ENCODE measurements at places on chromosomes 12 and 14.

DNA sequence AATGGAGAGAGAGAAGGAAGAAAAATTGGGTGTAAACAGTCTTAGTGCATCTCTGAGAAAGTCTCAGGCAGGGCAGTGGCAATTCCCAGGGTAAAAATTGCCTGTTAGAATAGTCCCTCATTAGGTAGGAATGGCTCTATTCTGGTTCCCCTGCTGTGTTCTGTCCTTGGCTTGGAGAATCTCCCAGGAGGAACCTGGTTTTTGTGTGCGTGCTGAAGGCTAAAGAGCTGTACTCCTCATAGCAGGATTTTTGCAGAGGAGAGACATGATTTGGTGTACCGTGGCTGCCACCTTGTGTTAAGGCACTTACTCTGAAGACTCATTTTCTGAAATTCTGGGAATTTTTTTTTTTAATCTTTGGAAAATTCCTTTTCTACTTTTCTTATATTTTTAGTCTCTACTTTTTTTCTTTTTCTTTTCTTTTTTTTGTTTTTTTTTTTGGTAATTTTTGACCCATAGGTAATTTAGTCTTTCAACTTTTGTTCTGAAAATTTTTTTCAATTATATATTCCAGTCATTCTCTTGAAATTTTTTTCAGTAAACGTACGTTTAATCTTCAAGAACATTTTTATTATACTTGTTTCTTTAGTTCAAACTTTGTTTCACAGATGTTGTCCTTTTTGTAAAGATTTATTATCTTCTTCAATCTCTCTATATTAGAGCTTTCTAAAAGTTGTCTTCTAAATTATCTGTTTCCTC, 63.8 kb downstream of the FBXO33 start:
- no peak for DNase-seq

- no peak for DNase-seq
Measured at GRCh38 chr14:94361682-94362081, 26.7 kb downstream of the SERPINA1 start.

- no peak for DNase-seq
Measured at GRCh38 chr14:87097015-87097414, 896.0 kb downstream of the GALC start.

GRCh38 chr12:19970821-19971220, 397.5 kb upstream of the PDE3A start:
- DNase-seq = no peak

DNA sequence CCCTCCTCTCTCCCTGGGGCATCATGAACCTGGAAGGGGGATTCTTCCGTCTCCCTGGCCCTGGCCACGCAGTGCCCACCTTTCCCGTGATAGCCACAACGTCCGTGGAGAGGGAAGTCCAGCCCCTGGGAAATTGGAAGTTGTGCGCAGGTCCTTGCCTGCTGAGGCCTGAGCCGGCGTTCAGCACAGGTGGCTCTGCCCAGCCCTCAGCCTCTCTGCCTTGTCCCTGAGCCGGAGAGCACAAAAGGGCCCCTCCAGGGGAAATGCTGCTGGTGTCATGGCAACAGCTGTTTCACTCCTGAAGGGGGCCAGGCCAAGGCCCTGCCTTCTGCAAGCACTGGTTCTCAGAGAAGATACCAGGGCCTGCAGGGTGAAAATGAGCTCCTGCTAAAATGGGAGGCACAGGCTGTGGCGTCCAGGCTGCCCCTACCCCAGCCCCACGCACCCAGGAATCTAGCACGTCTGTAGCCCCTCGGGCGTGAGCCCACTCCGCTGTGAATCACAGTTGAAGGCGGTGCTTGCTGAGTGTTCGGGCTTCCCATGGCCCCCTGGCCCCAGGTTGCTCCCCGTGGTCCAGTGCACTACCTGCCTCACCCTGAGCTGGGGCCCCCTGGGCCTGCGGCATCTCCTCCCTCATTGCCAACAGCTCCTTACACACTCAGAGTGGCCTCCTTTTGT, 149.4 kb downstream of the ADGRD1 start:
- no peak for DNase-seq

- no peak for DNase-seq
Measured at GRCh38 chr14:55749201-55749812, 169.3 kb downstream of the KTN1 start.

DNA sequence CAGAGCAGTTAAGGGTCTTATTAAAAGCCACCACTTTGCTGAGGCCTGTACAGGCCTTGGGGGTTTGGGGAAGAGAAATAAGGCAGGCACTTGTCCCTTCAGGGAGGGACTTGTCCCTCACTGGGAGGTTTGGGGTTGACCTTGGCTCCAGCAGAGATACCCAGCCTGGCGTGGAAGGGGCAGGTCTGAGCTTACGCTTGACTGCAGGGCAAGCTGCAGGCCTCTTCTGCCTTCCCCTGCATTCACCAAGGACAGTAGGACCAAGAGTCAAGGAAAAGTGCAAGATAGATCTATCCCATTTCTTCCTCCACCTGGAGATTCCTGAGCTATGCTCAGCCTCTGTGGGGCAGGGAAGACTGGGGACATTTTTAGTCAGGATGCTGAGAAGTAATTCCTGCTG, 154.3 kb downstream of the SMOC1 start:
- no peak for DNase-seq

- DNase-seq = no peak
Measured at GRCh38 chr12:1203735-1204019, 212.7 kb downstream of the ERC1 start.

GRCh38 chr14:91227183-91227628, 17.3 kb downstream of the GPR68 start:
- DNase-seq = no peak

DNA sequence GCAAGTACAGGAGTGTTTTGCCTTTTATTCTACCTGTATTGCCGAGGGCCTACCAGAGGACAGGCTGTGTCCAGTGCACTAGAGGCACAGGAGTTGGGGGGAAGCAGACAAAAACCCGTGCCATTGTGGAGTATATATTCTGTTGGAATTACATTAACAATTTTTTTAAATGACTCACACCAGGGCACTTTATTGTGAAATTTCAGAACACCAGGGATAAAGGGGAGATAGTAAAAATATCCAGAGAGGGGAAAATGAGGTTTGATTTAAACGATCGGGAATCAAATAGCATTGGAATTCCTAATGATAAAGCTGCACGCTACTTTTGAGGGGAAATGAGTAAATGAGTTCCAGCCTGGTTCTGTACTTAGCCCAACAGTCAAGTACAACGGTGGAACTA, 123.2 kb downstream of the PELI2 start:
- DNase-seq = no peak

DNA sequence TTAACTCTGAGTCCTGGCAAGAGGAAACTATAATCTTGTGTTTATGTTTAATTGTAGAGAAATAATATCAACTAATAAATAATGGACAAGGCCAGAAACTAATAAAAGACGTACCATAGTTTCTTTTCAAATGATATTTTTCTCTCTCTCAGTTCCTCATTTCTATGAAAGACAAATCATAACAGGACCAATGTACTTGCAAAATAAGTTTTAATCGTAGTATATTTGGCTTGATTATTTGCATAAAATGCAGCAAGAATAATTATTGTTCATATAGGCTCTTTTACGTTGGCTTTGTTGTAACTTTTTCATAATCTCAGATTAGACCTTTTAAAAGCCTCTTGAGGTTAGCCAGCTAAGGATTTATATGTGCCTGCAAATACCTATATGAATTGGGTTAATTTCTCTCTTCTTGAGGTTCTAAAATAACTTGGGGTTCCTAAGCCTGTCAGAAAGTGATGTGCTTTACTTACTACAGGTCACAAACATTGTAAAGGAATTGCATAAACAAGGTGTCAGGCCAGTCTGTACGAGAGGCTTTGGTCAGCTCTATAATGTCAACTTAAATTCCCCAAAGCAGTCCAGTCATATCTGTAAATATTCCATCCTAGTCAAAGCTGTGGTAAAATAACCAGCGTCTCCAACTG, 152.8 kb upstream of the PTPRQ start:
- peak; percentile 35 for DNase-seq

- no peak for DNase-seq
Measured at GRCh38 chr14:73610687-73611086, 1.6 kb upstream of the ACOT6 start.

DNA sequence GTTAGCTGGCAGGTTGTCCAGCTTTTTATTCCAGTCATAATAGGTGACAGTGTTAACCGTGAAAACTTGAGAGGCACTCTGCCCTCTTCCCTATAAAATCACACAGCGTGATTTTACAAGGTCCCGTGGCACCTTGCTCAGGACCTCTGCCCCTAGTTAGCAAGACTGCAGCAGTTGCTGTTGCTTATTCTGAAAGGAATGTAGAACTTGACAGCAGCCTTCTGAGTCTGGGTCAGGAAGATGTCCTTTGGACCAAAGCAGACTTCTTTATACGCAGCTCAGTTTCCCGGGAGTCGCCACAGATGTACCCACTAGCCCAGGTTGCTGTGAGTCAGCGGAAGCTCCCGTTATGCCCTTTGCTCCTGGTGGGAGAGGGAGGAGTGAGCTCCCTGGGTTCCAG, 13.2 kb downstream of the PRKAB1 start:
- no peak for DNase-seq

DNA sequence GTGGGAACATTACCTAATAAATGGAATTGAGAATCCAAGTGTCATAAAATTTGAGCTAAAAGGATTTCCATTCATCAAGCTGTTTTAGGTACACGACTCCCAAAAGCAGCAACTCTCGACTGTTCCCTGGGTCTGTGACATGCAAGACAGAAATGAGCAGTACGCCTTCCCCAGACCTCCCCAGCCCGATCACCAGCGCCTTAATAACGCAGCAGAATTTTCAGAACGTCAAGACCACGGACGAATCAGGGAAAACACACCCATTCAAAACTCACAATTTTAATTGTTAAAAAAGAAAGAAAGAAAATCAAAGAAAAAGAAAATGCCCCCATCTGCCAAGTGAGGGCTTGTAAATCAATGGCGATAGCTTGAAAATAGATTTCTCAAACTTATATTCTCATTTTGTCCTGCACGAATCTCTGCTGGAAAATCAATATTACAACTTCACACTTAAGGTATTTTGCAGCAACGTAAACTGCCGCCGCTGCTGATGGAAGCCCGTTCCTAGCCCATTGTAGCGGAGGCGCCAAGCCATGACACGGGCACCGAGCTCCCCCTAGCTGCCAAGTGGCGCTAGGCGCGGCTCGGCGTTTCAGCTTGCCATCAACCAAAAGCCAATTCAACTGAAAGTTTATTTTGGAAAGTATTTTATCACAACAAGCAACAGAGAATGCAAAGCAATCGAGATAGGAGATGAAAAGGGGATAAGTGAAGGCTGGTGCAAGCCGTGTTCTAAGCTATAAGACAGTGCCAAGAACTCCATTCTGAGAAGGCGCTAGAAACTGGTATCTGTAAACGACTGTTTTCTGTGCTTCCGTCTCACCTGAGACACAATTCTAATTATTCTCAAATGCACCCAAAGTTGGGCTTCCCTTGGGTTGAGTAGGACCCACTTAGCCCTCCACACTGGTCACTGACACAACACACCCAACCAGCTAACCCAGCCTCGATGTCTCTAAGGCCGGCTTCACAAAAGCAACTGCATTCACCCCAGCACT, 5.5 kb downstream of the BCL11B start:
- peak; percentile 69 for DNase-seq

- DNase-seq = no peak
Measured at GRCh38 chr12:121860257-121860656, 1.6 kb upstream of the HPD start.

- no peak for DNase-seq
Measured at GRCh38 chr12:106918746-106919145, 37.0 kb upstream of the TMEM263 start.

GRCh38 chr12:69000540-69001243, 67.7 kb upstream of the CPM start:
- no peak for DNase-seq

- no peak for DNase-seq
Measured at GRCh38 chr12:3048540-3048939, 28.6 kb upstream of the TSPAN9 start.

DNA sequence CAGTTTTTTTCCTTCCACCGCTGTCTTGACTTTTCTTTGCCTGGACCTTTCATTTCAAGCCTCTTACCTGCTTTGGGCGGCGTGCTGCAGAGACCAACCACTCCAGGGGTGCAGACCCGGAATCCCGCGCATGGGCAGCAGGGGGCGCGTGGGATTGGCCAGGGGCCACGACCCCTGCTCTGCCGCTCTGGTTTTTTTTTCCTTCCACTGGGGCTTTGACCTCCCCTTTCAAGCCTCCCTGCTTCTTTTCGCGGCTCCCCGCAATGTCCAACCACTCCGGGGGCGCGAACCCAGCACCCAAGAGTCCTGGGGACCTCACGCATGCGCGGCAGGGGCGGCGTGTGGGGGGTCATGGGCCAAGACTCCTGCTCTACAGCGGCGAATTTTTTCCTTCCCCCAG, 325.1 kb downstream of the ALG10 start:
- DNase-seq = no peak

DNA sequence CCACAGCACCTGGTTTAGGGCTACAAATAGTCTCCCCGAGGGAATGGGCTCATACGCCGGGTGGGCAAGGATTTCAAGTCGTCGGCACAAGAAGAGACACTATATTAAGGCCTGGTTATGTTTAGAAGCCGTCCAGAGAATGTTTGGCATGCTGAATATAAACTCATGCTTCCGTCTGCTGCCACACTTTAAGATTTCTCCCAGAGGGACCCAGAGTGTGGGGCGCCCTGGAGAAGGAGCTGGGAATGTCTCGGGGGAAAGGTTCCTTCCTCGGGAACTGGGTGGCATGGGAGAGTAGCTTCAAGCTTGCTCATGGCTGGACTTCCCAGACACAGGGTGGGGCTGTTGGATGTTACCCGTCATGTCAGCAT, 295.7 kb downstream of the CACNA1C start:
- DNase-seq = no peak

DNA sequence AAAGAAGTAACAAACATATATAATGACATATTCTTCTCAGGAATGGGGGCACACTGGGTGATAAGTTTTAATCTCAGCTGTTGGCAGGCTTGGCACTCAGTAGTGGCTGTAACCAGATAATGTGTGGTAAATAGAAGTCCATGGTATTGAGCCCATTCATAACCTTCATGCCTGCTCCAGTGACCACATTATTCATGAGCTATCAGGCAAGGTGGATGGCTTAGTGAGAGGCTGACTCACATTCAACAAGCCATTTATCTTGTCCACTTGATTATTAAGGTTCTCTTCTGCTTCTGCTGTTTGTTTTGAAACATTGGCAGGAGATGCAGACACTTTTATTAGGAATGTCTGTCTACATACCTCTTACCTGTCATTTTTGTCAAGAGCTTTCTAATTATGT, 950.4 kb upstream of the LRFN5 start:
- DNase-seq = no peak

DNA sequence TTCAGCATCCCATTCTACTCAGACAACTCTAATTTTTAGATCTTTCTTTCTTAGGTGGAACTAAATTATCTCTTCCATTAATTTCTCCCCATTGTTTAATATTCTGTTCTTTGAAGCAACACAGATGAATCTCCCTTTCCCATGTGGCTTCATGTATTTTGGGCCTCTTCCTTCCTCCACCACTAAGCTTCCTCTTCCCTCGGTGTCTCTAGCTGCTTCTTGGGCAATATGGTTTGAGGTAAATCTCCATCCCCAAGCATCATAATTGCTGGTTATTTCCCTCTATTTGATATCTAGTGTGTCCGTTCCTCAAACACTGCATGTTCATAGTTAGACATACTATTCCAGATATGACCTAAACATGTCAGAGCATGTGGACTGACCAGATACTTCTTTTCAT, 119.2 kb downstream of the PELI2 start:
- no peak for DNase-seq

All from GM06990 (cell line).